ENCODE measurements at places on chromosomes 11 and 22. TPM values are rescaled to one million over a fixed set of nuclear protein-coding genes. Genes with fewer than 3 reads are reported as not detected.
A peak's percentile ranks its signal among the peaks of the same experiment; 100 is the strongest.

GRCh38 chr11:60610702-60611101, 88.7 kb upstream of the MS4A8 start:
- H3K27me3 ChIP-seq = no peaks in the 10 kb centered on the region
- no peaks in the 10 kb centered on the region for H3K36me3 ChIP-seq
- no peak overlapping the region for H3K4me3 ChIP-seq
- no peaks in the 10 kb centered on the region for H3K4me1 ChIP-seq
- no peak for DNase-seq

DNA sequence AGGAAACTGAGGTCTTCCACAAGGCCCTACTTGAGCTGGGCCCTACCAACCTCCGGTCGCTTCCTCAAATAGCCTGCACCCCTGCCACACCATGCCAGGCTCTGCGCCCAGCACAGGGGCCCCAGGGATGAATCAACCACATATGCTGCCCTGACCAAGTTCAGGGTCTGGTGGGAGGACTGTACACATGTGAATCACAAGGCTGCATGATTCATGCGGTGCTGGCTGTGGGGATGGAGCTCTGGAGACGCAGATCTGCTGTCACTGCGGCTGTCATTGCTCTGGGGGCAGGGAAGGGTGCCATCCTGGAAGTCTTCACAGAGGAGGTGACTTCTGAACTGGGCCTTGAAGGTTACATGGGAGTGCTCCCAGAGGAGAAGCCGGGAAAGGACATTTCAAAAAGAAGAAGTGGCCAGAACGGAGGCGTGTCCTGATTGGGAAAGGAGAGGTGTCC, 21.5 kb downstream of the CYTH4 start:
- peak overlapping the region; percentile 26 for H3K27ac ChIP-seq
- H3K4me1 ChIP-seq = peaks cover 49% of the 10 kb centered on the region
- H3K27me3 ChIP-seq = no peaks in the 10 kb centered on the region
- DNase-seq = no peak

- no peak overlapping the region for H3K4me3 ChIP-seq
- H3K36me3 ChIP-seq = no peaks in the 10 kb centered on the region
- no peaks in the 10 kb centered on the region for H3K4me1 ChIP-seq
- H3K27ac ChIP-seq = peak overlapping the region; percentile 32
- no peaks in the 10 kb centered on the region for H3K27me3 ChIP-seq
Measured at GRCh38 chr11:120612513-120613263, 101.1 kb downstream of the GRIK4 start.

GRCh38 chr11:98185245-98185644, 835.5 kb upstream of the CNTN5 start:
- no peak for DNase-seq
- H3K27ac ChIP-seq = no peak overlapping the region
- no peak overlapping the region for H3K4me3 ChIP-seq
- H3K27me3 ChIP-seq = no peaks in the 10 kb centered on the region
- no peaks in the 10 kb centered on the region for H3K4me1 ChIP-seq
- no peaks in the 10 kb centered on the region for H3K36me3 ChIP-seq

DNA sequence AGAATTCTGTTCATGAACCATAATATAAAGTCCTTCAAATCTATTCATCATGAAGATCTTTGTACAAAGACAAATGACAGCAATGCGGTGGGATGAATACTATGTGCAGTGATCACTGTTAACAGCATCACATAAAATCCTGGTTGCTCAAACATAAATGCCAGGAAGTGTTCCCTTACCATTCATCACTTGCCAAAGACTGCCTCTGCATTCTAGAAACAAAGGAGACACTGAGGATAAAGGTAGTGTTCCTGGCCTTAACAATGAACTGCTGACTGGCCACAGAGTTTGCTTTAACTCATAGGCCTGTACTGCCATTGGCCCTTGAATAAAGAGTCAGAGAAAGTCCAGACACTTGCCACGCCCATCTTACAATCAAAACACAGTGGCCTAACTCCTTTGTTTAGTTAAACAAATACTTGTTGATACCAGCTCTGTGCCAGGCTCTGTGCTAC, 29.5 kb downstream of the C2CD3 start:
- H3K36me3 ChIP-seq = peaks cover 25% of the 10 kb centered on the region
- DNase-seq = no peak
- no peaks in the 10 kb centered on the region for H3K4me1 ChIP-seq
- H3K4me3 ChIP-seq = no peak overlapping the region
- H3K27ac ChIP-seq = no peak overlapping the region

DNA sequence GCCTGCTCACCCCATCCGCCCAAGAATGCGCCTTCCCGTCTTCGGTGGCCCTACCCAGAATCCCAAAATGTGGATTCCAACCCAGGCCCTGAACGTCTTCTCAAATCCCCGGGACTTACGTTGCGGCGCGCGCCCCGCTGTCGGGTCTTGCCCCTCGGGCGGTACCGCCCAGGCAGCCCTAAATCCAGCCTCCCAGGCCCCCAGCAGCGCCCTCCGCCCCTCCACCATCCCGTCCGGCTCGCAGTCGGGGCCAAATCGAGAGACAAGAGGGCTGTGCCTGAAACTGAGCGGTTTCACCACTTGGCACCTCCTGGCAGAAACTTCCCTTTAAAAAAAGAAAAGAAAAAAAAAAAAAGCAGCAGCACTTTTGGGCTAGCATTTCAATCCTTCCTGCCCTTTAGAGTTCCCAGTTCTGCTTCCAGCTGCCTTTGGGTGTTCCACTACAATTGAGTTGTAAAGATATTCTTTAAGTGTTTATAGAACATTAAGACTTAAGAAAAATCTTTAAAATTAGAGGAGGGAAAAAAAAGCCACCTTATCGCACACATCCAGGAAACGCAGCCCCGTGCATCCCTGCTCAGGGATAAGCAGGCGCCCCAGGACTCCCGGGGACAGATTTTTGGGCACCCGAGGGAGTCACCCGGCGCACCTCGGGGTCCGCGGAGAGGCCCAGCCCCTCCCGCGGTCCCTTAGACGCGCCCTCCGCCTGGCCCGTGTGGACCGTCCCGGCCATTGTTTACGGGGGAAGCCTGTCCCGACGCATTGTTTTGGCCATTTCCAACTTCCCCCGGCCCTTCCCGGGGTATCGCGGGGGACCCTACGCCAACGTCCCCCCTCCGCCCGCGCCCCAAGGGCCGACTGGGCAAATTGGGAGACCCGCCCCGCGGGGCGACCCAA, 57.6 kb downstream of the KCNJ4 start:
- H3K4me1 ChIP-seq = peaks cover 13% of the 10 kb centered on the region
- no peaks in the 10 kb centered on the region for H3K36me3 ChIP-seq
- H3K27ac ChIP-seq = peak overlapping the region; percentile 52
- H3K4me3 ChIP-seq = peak overlapping the region; percentile 79
- DNase-seq = no peak

Gene ARHGAP20
- 0.57 TPM for total RNA-seq

Gene OR51I1
- not detected for total RNA-seq

All from thymus (tissue), 14 donors.